ENCODE measurements at places on chromosomes 5 and 9.

- no peak for DNase-seq
These were observed 160.9 kb upstream of the LHFPL2 start for GRCh38 chr5:78809444-78809843.

- DNase-seq = no peak
These were observed 3.9 kb upstream of the SPINK1 start for GRCh38 chr5:147835386-147835798.

DNA sequence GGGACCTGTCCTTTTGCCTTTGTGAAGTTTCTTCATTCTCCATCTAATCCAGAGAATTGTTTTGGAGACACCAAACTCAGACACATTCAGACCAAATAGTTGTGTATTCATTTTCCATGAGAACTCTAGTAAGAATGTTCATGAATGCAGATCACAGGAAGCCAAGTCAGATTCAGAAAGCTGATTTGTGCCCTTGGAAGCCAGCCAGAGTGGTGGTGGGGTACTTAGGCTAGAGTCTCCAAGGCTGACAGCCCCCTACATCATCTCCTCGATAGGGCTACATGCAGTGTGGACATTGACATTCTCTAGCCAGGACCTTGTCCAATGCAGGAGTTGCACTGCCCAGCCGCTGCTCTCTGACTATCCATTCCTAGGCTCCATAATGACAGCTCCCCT lies 137.6 kb downstream of the UGCG start:
- no peak for DNase-seq

DNA sequence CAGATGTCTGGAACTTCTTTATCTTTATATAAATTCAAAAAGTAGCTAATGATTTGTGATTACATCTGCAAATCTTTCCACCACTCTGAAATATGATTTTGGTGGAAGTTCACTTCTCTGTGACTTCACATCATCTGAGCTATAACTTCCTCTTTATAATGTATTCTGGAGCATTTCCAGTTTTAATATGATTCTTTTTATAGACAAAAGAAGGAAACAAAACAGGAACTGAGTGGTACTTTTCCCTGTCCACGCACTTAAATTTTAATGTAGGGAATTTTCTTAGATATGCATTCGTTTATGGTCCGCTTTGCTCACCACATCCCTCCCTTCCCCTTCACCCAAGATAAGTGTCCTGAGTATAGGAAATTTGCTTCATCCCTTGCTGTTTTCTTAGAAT lies 333.5 kb downstream of the CHSY3 start:
- DNase-seq = no peak

- no peak for DNase-seq
These were observed 77.7 kb downstream of the EFNA5 start for GRCh38 chr5:107593009-107593408.

- peak; percentile 69 for DNase-seq
These were observed 119.8 kb downstream of the SSBP2 start for GRCh38 chr5:81631124-81631523.

DNA sequence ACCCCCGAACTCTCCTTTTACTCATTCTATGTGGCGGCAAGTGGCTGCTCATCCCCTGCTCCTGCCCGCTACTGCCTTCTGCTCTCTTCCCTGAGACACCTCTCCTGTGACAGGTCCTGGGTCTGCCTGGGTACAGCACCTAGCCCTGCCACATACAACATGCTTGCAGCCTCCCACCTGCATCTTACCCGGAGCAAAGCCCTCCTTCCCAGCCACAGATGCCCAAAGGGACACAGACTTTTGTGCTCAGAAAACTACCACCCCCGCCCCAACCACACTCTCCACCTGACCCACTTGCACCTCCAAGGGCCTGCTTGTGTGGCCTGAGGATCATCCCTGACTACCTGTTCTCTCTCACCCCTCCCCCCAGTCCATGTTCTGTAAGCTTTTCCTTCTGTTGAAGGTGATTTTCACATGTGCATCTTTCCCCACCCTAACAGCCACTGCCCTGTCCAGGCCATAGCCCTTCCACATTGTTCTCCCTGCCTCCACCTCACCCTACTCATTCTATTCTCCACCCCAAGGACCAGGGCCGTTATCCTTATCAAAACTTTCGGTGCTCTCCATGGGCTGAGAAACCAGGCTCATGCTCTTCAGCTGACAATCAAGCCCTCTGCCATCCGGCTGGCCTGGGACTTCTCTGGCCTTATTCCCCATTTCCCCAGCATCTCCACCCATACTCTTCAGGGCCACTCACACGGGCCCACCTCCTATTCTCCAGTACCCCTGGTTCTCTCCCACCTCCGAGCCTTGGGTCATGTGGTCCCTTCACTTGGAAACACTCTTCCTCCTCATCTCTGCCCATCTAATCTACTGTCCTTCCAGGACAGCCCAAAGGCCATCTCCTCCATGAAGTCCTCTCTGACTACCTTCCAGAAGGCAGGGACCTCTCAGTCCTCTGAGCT lies 46.4 kb upstream of the ALDH1B1 start:
- DNase-seq = no peak

DNA sequence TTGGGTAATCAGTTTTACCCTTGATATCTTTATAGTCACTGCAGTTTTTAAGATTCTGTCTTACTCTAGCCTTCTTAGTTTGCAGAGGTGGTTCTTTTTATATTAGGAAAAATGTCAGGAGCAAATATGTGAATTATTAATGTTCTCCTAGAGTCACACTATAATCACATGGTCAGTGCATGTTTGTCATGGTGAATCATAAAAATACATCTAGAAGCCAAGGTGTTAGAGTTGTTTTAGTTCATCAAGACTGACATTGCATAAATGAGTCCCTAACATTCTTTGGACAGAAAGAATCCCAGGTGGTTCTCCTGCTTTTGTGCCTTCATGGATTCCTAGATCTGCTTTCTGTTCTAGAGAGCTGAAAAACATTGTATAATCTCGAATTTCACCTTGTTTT lies 22.9 kb downstream of the ATG10 start:
- no peak for DNase-seq

DNA sequence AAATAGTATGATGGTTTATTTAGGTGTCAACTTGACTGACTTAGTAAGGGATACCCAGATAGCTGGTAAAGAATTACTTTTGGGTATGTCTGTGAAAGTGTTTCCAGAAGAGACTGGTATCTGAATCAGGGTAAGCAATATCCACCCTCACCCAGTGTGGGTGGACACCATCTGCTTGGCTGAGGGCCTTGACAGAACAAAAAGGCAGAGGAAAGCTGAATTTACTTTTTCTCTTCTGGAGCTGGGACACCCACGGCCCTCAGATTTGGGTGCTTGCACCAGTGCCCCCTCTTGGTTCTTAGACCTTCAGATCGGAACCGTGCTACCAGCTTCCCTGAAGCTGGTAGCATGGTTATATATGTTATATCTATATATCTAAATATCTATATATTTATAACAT lies 489.5 kb upstream of the MPDZ start:
- DNase-seq = no peak

GRCh38 chr5:151196556-151197290 lies 27.2 kb downstream of the CCDC69 start:
- DNase-seq = peak; percentile 55

DNA sequence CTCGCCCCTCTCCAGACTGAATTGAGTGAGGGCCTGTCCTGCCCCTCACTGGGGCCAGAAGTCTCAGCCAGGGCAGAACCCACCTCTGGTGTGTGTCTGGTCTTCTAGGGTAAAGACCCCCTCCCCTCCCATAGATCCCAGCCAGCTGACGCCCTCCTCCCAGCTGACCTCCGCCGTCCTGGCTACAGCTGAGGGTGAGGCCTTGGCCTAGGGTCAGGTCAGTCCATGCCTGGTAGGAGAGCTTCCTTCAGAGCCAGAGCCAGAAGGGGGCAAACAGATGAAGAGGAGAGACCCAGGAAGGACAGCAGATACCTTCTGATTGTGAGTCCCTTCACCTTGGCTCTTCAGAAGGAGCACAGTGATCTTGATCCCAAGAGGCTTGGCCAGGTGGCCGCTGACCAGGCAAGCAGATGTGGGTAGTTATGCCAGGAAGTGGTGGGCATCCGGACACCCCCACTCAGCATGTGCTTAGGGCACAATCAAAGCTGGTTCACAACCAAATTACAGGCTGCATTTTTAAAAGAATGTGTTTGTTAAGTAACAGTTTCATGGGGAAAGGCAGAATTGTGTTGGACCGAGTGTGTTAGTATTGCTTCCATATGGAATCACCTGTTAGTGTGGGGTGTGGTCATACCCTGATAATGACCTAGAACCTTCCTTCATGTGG lies 29.9 kb downstream of the JADE2 start:
- DNase-seq = no peak

- peak; percentile 66 for DNase-seq
These were observed 2.8 kb downstream of the IL3 start for GRCh38 chr5:132063090-132063911.

GRCh38 chr9:112125951-112126388 lies 49.1 kb downstream of the SUSD1 start:
- no peak for DNase-seq

DNA sequence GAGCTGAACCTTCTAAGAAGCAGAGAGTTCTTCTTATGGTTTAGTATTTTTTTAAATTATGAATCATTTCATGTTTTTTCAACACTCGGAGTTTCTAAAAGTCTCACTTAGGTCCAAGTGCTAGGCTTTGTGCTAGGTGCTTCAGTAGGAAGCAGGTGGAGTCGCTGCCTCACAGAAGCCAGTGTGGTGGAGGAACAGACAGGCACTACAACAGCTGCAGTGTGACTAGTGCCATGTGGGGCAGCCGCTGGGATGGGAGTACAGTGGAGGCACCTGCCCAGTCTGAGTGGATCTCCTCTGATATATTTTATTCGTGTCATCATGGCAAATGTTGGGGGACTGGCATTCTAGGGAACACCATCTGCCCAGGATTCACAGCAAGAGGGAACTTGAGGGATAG lies 15.3 kb downstream of the PCDHGC5 start:
- DNase-seq = no peak

- no peak for DNase-seq
These were observed 23.2 kb downstream of the STXBP1 start for GRCh38 chr9:127635201-127635735.

DNA sequence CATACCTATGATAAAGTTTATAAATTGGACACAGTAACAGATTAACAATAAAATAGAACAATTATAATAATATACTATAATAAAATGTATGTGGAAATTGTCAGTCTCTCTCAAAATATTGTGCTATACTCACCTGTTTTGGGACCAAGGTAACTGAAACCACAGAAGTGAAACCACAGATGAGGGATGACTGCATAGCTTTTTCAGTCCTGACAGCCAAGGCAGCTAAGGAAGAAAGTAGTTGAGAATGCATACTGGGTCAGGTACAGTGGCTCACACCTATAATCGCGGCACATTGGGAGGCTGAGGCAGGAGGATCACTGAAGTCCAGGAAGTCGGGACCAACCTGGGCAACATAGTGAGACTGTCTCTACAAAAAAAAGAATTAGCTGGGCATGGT lies 8.9 kb downstream of the SRP19 start:
- DNase-seq = no peak

GRCh38 chr9:131273856-131274673 lies 2.2 kb downstream of the FAM78A start:
- DNase-seq = peak; percentile 62

DNA sequence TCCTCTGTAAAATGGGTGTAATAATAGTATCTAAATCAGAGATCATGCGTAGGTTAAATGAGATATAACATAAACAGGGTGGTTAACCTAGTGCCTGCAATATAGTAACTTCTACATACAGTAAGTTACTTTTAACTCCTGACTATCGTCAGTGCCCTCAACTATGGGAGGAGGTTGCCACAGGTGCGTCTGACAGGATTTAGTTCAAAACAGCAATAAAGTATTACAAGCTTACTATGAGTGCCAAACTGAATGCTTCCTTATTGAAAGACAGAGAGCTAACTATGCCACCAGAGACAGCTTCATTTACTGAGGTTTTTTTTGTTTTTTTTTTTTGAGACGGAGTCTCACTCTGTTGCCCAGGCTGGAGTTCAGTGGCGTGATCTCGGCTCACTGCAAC lies 209.0 kb downstream of the ADAMTSL1 start:
- DNase-seq = no peak

- no peak for DNase-seq
These were observed 3.7 kb downstream of the CNTLN start for GRCh38 chr9:17138503-17138902.

- no peak for DNase-seq
These were observed 569 bp downstream of the CAMK4 start for GRCh38 chr5:111224561-111225345.

GRCh38 chr5:5409151-5409810 lies 13.2 kb upstream of the ICE1 start:
- DNase-seq = peak; percentile 9

DNA sequence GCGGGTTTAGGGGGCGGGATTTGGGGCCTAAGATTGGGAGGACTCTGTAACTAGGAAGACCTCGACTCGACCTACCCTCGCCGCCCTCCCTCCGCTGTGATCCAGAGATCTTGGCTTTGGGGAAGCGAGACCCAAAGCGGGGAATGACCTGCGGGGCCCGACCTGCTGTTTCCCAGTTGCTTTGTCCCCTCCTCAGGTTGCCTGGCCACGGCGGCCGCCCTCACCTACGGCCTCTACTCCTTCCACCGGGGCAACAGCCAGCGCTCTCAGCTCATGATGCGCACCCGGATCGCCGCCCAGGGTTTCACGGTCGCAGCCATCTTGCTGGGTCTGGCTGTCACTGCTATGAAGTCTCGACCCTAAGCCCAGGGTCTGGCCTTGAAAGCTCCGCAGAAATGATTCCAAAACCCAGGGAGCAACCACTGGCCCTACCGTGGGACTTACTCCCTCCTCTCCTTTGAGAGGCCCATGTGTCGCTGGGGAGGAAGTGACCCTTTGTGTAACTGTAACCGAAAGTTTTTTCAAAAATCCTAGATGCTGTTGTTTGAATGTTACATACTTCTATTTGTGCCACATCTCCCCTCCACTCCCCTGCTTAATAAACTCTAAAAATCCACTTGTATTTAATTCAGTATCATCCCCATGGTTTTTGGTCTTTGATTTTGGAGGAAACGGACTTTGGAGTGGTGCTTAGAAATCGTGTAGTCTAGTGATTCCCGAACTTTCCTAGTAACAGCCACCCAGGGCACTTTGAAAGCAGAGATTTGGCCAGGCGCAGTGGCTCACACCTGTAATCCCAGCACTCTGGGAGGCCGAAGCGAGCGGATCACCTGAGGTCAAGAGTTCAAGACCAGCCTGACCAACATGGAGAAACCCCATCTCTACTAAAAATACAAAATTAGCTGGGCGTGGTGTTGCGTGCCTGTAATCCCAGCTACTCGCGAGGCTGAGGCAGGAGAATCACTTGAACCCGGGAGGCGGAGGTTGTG lies 878 bp downstream of the HIGD2A start:
- DNase-seq = no peak

DNA sequence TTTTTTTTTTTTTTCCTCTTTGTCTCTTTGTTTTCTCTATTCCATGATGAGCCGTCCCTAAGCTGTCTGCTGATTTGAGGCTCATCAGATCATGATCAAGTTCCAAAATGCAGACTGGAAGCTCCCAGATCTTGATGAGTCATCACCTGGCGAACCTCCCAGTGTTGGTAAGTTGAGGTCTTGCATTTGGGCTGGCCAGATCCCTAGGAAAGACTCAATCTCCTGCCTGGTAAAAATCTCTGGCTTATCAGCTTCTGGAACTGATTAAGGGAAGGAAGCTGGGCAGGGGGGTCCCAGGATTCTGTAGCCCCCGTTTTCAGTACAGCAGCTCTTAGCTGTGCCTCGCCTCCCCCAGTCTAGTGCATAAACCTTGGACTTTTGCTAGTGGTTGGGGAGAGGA lies 69.0 kb downstream of the TSPAN17 start:
- DNase-seq = peak; percentile 39

- DNase-seq = no peak
These were observed 103.7 kb upstream of the MVB12B start for GRCh38 chr9:126222835-126223431.

- DNase-seq = no peak
These were observed 58.1 kb downstream of the PSAT1 start for GRCh38 chr9:78354989-78355388.

- DNase-seq = no peak
These were observed 81.2 kb upstream of the NAA35 start for GRCh38 chr9:85859765-85860164.
